NCI-H146 (cell line): ENCODE measurements at places on chromosomes 6 and 20.
A peak's percentile ranks its signal among the peaks of the same experiment; 100 is the strongest.

- DNase-seq, result no peak
Observed at GRCh38 chr6:89989742-89990141, 95.5 kb downstream of the GJA10 start.

DNA sequence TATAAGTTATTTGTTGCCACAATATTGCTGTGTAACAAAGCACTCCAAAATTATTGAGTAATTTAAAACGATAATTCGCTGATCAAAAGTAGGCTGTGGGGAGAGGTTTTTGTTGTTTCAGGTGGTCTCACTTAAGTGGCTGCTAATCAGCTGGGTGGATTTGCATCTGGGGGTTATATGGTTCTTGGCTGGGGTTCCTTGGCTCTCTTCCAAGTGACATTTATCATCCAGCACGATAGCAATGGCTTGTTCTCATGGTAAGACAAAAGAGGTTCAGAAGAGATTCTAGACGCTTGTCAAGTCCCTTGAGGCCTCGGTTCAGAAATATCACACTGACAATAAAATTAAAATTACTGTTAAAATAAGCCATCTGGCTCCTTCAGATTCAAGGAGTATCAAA is 1648.8 kb downstream of the GRIK2 start:
- no peak for DNase-seq

GRCh38 chr6:1654054-1654453 is 44.3 kb downstream of the FOXC1 start:
- DNase-seq, result no peak

DNA sequence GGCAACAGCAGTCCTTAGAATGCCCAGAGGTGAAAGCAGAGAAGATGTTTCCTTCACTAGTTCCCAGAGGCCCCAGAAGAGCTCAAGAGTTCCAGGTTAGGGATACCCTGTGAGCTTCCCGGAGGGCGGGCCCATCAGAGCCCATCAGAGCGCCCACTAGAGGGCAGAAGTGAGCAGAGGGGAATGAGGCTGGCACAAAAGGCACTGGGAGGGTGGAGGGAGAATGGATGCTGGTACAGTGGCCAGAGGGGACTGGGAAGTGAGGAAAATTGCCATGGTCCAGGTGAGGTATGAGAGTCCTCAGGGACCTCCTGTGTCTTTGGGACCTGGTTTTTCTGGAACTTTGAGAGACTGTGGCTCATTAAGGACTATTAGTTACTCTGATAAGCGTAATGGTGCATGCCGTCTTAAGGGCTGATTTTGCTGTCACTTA is 57.3 kb downstream of the LINC00237 start:
- peak; percentile 54 for DNase-seq

DNA sequence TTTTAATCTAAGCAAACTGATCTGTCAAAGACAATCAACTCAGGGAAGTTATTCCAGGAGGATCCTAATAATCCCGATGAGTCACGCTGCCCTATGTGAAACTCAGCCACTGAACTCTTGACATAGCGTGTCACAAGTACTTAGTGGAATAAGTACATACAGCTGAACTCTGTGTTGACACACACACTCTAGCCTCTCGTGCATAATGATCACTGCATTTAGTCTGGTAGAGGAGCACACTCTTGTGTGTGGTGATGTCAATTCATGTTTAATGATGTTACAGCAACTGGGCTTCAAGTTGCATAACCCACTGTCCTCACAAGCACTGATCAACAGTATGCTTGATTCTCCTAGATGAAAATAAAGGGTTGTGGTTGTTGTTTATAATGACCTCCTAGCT is 148.3 kb downstream of the HACE1 start:
- DNase-seq, result no peak

DNA sequence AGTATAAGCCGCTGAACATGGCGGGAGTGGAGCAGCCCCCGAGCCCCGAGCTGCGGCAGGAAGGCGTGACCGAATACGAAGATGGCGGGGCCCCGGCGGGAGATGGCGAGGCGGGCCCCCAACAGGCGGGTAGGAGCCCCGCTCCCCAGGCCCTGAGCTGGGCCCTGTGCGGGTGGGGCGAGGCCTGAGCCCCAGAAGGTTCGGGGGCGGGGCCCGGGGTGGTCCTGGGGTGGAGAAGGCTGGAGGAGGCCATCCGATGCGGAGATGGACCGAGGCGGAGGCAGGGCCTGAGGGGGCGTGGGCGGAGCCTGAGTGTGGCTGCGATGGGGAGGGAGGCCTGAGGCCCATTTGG is 7.1 kb downstream of the L3MBTL1 start:
- peak; percentile 66 for DNase-seq

DNA sequence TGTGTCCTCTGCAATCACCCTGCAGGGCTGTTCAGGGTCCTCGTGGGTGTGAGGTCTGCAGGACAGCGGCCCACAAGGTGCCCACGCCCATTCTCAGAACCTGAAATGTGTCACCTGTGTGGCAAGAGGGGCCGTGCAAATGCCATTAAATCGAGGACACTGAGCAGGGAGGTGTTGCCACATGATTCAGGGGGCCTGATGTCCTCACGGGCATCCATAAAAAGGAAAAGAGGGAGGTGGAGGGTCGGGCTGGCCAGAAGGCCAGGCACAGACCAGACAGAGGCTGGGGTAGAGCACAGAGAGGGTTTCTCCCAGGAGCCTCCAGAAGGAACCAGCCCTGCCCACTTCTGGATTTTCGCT is 239.6 kb downstream of the ERMARD start:
- no peak for DNase-seq

GRCh38 chr6:17455919-17456318 is 62.5 kb downstream of the CAP2 start:
- no peak for DNase-seq

GRCh38 chr6:73264446-73264845 is 1.4 kb upstream of the KHDC1 start:
- DNase-seq, result no peak

- no peak for DNase-seq
Observed at GRCh38 chr6:129651291-129651691, 58.7 kb downstream of the ARHGAP18 start.

DNA sequence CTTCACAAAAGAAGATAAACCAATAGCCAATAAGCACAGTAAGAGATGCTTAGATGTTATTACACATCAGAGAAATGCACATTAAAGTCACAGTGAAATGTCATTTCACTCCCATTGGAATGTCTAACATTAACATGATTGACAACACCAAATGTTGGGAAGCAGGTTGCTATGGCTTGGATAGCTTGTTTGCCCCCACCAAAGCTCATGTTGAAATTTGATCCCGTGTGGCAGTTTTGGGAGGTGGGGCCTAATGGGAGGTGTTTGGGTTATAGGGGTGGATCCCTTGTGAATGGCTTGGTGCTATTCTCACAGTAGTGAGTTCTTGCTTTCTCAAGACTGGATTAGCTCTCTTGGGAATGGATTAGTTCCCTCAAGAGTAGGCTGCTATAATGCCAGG is 44.8 kb downstream of the MRAP2 start:
- no peak for DNase-seq

DNA sequence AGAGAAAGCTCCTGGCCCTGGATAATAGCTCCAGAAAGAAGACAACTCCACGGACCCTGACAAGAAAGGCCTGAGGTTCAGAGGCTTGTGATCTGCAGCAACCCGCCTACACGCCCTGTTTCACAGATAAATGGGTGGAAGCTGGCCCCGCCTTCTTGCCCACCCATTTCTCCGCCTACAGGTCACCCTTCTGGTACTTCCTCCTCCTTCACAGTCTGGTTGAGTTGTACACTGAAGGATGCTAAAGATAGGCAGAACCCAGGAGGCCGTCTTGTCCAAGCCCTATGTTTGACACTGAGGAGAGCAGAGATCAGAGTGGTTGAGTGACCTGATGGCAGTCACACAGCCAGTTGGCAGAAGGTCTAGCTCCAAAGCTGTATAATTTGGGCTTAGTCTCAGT is 34.2 kb upstream of the MDGA1 start:
- peak; percentile 10 for DNase-seq

- no peak for DNase-seq
Observed at GRCh38 chr20:63655249-63655648, 2.0 kb upstream of the STMN3 start.

DNA sequence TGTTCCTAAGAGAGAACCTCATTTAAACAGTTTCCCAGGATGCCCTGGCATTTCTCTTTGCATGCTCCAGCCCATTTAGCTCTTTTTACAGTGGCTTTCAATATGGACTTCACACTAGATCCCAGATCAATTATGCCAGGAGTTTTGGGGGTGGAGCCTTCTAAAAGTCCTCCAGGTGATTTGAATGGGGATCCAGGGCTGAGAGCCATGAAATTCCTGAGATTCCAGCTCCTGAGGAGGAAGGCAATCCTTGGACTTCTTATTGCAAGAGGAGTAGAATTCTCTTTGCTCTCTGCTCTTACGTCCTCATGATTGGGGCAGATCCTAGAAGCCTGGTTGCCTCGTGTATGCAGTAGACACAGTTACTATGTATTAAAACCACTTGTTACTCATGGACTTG is 184.2 kb downstream of the DHX35 start:
- no peak for DNase-seq

DNA sequence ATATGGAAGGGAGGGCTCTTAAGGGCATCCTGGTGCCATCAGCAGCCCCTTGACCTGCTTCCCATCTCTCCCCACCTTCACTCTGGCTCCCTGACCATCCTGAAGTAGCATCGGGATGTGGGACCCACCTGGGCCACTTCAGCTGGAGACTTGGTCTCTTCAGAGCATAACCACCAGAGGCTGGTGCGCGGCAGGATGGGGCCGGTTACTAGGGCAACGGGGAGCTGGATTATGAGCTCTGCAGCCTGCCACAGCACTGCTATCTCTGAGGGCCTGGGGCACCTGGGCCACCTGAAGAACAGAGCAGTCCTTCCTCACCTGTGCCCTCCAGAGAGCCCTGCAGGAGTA is 79.7 kb downstream of the SYNJ2 start:
- DNase-seq, result peak; percentile 90

GRCh38 chr6:135182071-135183001 is 1.2 kb downstream of the MYB start:
- DNase-seq, result peak; percentile 78

DNA sequence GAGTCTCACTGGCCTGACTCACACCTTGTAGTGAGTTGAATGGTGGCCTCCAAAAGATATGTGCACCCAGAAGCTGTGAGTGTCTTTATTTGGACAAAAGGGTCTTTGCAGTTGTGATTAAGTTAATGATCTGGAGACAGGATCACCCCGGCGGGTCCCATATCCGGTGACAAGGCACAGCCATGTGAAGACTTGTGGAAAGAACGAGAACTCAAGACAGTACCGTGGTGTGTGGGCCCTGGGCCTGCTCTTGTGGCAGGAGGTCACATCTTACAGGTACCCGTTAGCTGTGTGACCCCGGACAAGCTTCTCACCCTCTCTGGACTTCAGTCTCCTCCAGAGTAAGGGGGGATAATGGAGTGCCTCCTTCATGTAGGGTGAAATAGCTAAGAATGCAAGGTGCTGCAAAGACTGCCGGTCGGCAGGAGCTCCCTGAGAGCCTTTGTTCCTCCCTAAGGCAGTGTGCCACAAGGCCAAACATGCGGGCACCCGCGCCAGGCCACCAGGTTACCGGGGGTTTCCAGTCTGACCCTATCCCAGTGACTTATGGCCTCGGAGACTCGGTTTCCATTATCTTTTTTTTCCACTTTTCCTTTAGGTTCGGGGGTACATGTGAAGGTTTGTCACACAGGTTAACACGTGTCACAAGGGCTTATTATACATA is 39.2 kb downstream of the CDH4 start:
- DNase-seq, result no peak

DNA sequence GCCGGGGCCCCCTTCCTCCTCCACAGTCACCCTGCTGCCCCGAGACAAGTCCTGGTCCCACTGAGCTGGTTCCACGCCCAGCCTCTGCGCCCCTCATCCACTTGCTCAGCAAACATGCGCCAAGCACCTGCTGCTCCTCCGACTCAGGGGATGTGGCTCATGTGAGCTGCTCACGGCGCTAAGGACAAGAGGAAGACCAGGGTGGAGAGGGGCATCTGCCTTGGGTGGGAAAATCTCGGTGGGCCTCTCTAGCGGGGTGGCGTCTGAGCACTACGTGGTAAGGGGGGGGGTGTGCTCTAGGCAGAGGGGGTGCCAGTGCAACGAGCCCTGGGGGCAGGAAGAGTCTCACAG is 4.5 kb downstream of the LAMA5 start:
- no peak for DNase-seq

DNA sequence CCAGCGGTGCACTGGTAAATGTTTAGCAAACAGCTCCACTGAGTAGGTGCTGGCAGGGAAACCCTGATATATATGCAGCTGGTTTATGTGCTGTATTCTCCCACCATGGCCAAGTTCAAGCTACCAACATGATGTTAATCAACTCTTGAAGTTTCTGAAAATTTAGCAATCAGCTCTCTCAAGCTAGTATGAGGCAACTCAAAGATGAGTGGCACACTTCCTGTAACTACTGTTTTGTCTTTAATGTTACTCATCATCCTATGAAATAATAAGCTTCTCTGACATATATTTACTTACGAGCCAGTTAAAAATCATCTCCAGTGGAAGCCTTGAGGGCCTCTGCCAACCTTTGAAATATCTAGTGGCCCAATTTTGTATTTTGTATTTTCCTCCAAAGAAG is 54.7 kb downstream of the TRMT6 start:
- no peak for DNase-seq

- no peak for DNase-seq
Observed at GRCh38 chr6:106860940-106861339, 113.6 kb downstream of the CD24 start.

DNA sequence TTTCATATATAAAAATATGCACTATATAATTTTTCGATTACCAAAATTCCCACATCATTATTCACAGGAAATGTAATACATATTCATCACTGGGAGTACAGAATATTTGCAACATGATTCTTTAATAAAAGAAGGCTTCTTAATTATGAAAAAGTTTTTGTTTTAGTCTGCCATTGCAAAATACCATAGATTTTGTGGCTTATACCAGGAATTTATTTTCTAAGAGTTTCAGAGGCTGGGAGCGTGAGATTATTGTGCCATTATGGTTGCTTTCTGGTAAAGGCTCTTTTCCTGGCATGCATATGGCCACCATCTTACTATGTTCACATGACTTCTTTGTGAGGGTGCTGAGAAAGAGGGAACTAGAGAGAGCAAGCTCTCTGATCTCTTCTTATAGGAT is 306.9 kb upstream of the ADGRB3 start:
- no peak for DNase-seq

DNA sequence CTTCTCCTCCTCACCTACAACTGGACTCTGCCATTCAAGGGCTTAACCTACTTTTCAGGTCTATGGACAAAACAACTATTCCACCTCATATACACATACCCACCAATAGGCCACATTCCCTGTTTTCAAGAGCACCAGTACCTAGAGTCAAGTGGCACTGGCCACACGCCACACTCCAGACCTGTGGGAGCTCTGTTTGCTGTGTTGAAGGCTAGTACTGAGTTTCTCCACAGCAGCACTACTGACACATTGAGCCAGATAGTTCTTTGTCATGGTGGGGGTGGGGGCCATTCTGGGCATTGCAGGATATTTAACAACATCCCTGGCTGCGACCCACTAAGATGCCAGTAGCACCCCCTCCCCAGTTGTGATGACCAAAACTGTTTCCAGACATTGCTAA is 84.1 kb downstream of the RALGAPA2 start:
- no peak for DNase-seq

GRCh38 chr20:25223179-25223661 is 24.7 kb upstream of the PYGB start:
- no peak for DNase-seq
